ENCODE measurements at places on chromosomes 6 and 20. TPM values are rescaled to one million over a fixed set of nuclear protein-coding genes. Genes with fewer than 3 reads are reported as not detected.

CCN6 gene
- not detected for total RNA-seq

RFX6 gene
- total RNA-seq, result not detected

CLPSL2 gene
- not detected for total RNA-seq

KIAA0408 gene
- total RNA-seq, result 2.7 TPM

DNA sequence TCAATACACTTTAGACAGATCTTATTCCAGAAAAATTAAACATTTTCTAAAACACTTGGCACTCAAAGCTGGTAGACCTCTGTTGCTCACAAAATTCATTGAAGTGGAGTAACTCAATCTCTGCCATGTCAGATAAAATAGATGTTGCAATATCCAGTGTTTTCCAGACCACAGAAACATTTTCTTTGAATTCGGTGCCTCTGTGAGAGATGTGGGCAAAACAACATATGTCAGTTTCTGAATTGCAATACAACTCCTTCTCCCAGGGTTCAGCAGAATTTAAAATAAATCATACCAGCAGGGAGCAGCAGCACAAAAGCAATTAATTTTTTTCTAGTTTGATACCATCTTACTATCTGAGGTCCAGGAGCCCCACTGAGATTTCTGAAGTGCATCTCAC, 11.3 kb upstream of the PKHD1 start:
- DNase-seq, result no peak
- no peaks in the 10 kb centered on the region for H3K4me1 ChIP-seq
- H3K27ac ChIP-seq, result no peak overlapping the region
- H3K27me3 ChIP-seq, result peaks cover 13% of the 10 kb centered on the region
- H3K36me3 ChIP-seq, result no peaks in the 10 kb centered on the region

SOBP gene
- total RNA-seq, result 0.31 TPM

DNA sequence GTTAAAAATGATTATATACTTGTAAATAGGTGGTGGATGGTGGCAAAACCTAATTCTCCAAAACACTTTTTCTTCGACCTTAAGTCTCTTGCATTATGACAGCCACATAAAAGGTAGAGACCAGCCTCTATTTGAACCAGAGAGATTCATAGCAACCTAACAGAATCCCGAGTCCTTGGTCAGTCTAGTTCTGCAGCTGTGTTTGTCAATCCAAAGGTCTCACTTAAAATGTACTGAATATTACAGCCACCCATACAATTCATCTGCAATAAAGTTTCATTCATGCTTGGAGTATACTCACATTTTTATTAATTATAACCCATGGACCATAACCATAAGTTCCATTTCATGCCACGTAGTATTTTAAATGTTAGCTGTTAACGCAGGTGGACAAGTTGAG, 87.2 kb downstream of the EPM2A start:
- no peaks in the 10 kb centered on the region for H3K36me3 ChIP-seq
- no peaks in the 10 kb centered on the region for H3K27me3 ChIP-seq
- no peak overlapping the region for H3K4me3 ChIP-seq
- H3K27ac ChIP-seq, result no peak overlapping the region
- no peaks in the 10 kb centered on the region for H3K4me1 ChIP-seq
- no peak for DNase-seq

SLC22A16 gene
- total RNA-seq, result not detected
